HepG2 (cell line): ENCODE measurements at places on chromosomes 12 and 14.

- DNase-seq = no peak
Measured at GRCh38 chr12:69988481-69989321, 163.7 kb downstream of the MYRFL start.

DNA sequence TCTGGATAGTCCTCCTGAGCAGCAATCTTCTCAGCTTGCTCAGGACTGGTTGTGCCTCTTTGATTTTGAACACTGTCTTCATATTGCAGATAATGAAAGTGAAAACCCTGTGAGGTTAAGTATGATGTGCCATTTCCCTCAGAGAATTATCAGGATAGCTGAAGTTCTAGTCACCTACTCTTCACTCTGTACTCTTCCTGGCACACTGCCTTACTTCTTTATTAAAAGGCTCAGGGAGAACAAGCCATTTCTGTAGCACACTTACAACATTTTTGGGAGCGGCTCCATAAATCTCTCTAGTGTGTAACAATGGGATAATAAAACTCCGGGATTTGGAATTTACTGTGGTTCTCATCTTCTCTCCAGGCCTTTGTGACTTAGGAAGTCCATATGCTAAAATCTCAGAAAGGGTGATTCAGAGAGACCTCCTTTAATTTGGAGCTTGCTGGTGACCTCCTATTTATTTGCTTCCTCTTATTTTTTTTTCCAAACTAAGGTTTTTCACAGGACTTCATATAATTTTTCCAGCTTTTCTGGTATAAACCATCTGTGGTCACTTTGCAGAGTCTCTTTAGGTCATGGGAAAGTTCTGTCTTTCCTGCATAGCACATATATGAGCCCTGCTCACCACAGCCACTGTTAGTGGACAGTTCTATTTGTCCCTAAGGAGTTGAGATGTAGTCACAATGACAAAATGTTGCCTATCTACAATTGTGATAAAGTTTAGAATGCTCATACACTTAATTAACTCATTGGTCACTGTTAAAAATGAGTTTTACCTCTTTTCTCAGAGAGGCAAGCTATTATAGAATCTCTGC, 53.5 kb upstream of the LDHB start:
- DNase-seq = no peak

- DNase-seq = no peak
Measured at GRCh38 chr12:121568971-121569751, 11.7 kb downstream of the KDM2B start.

- no peak for DNase-seq
Measured at GRCh38 chr14:77526266-77526665, 27.6 kb upstream of the ISM2 start.

DNA sequence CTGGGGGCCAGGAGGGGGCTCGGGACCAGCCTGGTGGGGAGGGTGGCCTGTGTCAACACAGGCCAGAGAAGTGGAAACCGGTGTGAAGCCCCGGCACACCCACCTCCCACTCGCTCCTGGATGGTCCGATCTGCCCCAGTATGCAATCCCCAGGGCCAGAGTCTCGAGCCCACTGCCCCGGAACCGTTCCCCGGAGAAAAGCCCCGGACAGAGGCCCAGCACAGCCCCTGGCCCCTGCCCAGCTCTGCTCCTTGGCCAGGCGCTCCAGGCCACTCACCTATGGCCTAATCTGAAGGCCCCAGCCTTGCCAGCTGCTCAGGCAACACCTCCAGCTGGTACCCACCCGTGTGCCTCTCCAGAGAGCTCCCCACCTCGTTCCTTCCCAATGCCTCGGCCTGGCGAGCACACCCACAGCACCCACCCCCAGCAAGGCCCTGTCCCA, 17.7 kb downstream of the AKT1 start:
- DNase-seq = no peak
